ENCODE measurements at places on chromosomes 5 and 9.

DNA sequence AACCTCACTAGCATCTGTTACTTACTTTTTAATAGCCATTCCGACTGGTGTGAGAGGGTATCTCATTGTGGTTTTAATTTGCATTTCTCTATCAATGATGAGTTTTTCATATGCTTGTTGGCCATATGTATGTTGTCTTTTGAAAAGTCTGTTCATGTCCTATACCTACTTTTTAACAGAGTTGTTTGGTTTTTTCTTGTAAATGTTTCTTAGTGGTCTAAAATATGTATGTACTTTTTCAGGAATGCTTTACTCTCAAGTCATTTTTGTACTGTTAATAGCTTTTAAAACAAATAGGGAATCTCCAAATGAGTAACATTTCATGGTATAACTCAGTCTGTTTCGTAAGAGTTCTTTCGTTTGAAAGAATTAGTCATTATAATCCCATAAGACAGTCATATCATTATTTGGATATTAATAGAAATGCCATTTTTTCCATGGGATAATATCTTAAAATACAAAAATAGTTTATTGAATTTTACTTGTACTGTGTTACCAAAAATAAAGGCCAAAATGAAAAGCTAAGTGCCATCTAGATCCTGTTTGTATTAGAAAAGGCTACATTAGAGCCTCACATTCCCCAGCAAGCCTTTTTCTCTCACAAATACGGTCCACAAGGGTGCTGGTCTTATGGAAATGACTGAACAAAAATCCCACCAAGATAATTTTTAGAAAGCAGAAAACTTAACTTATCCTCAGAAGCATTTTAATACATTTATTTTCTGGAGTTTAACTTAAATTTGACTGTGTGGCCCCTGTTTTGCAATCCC is 247.7 kb downstream of the PJA2 start:
- DNase-seq = no peak

DNA sequence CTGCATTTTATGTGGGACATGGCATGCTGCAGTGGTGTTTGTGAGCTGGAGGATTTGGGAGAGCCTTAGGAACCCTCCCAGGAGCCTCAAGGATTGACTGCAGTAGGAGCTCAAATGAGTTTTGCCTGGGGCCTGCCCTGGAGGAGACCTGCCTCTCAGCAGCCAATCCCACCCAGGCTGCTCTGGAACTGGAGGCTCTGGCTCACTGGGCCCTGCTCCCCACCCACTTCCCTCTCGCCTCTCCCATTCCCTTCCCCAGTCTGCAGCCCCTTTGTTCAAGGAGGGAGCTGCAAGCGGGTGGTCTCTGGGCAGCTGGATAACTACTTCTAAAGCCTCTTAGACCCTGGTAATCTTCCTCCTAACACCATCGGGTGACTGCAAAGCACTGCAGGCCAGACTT is 24.2 kb downstream of the KCNIP1 start:
- DNase-seq = no peak

GRCh38 chr5:61866930-61867329 is 439.1 kb upstream of the KIF2A start:
- no peak for DNase-seq

DNA sequence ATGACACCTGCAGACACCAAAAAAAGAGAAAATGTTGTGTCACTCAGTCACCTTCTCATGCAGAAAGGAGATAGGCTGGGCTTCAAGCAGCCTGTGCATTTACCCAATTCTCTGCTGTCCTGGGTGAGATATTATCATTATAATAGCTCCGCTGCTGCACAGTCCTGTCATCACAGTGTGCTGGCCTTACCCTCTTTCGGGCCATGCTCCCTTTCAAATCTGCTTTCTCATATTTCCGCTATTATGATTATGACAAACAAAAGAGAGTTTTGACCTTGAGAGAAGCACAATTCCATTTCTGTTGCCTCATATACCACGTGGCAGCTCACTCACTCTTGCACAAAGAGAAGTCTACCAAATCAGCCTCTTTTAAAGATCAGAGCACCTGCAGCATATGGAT is 1350.1 kb upstream of the ACO1 start:
- no peak for DNase-seq

- no peak for DNase-seq
Observed at GRCh38 chr9:136516191-136516654, 29.6 kb downstream of the NOTCH1 start.

GRCh38 chr9:82183181-82183860 is 194.7 kb downstream of the SPATA31D1 start:
- DNase-seq = no peak

DNA sequence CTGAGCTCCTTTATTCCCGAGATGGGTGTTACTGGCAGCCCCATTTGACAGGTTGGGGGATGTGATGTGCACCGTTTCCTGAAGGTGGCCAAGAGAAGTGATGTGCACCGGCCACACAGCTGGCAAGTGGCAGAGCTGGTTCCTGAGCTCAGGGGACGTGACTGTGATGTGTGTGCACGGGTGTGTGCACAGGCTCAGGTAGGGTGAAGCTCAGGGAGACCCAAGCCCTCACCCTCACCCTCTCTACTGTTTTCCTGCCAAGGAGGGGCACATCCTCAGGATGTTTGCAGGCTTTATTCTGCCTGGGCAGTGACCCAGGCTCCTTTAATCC is 56.6 kb downstream of the WWC1 start:
- DNase-seq = no peak

DNA sequence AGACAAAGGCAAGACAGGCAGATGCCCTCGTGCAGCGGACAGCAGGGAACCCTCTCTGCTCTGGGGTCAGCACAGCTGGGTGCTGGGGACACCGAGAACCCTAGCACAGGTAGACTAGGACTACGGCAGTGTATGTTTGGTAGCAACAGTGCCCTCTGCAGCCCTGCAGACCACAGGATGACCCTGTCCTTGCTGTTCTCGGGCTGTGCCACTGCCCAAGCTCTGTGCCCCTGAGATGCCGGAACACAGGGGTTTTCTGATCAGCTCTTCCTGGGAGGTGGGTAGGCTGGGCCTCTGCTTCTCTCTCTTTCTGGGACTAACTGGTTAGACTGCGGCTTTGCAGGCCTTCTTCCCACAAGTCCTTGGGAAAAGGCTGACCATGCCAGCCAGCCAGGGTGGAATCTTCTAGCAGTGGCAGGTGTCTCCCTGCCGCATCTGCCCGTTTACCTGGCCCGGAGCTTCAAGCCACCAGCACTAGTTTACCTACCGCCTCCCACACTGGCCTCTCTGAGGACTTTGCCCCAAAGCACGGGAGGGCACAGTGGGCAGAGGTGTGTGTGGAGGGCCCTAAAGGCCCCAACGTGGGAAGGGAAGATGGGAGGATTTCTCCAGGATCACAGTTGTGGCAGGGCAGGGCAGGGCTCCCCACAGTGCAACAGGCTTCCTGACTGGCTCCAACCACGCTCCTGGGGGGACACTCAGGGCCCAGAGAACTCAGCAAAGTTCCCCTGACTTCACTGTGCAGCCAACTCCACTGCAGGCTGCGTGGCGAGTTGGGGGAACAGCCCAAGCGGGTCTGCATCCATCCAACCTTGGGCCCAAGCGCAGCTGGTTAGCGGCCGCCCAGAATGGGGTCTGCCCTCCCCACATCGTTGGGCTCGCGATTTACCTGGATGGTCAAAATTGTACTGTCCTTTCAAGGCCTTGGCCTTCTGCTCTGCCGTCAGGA is 1.2 kb downstream of the UCK1 start:
- no peak for DNase-seq

- no peak for DNase-seq
Observed at GRCh38 chr5:6792911-6793471, 79.8 kb downstream of the TENT4A start.

DNA sequence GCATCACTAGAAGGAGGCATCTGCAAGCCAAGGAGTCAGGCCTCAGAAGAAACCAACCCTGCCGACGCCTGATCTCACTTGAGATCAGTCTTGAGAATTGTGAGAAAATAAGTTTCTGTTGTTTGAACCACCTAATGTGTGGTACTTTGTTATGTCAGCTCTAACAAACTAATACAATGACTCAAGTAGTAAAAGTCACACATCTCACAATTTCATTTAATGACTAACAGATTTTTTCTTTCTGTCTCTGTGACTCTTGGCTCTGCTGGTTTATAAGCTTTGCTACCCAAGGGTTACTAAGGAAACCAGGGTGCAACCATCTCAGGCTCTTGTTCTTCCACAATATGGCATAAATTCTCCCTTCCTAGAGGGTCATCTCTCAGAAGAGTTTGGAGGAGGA is 315.8 kb upstream of the GRAMD2B start:
- DNase-seq = no peak

DNA sequence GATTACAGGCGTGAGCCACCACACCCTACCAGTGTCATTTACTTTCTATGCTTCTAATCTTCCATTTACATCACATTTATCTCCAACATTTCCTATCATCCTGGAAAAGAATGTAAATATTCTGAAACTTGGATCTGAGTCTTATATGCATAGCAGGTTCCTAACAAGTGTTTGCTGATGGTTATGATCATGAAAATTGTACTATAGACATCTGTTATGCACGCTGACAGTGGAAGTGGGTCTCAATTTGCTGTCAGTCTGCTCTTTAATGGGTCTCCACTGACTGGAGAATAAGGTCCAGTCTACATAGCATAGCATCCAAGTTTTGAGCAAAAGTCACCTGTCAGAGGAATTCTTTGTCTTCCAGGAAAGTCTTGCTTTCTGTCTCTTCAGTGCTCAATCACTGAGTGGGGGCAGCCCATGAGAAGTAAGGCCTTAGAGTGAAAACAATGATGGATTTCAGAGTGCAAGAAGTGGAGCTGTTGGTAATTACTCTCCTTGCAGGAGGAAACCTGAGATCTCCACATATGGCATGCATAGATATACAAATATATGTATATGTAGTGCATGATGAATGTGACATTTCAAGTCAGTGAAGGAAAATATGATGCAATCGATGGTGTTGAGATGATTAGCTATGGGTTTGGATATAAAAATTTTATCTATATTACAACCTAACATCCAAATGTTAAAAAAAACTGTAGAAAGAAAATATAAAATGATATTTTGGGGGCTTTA is 29.2 kb upstream of the MSANTD3 start:
- no peak for DNase-seq

GRCh38 chr9:581673-582497 is 259.6 kb upstream of the DMRT1 start:
- no peak for DNase-seq
